ENCODE measurements at places on chromosomes 1 and 21. TPM values are rescaled to one million over a fixed set of nuclear protein-coding genes. Genes with fewer than 3 reads are reported as not detected.

DNA sequence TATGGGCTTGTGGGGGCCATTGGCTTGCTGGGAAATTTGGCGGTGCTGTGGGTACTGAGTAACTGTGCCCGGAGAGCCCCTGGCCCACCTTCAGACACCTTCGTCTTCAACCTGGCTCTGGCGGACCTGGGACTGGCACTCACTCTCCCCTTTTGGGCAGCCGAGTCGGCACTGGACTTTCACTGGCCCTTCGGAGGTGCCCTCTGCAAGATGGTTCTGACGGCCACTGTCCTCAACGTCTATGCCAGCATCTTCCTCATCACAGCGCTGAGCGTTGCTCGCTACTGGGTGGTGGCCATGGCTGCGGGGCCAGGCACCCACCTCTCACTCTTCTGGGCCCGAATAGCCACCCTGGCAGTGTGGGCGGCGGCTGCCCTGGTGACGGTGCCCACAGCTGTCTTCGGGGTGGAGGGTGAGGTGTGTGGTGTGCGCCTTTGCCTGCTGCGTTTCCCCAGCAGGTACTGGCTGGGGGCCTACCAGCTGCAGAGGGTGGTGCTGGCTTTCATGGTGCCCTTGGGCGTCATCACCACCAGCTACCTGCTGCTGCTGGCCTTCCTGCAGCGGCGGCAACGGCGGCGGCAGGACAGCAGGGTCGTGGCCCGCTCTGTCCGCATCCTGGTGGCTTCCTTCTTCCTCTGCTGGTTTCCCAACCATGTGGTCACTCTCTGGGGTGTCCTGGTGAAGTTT is 550 bp downstream of the RXFP4 start:
- DNase-seq, result no peak

GRCh38 chr21:15763359-15763758 is 33.6 kb downstream of the USP25 start:
- DNase-seq, result no peak

- DNase-seq, result no peak
Observed at GRCh38 chr1:110717179-110717578, 42.4 kb upstream of the KCNA3 start.

- DNase-seq, result no peak
Observed at GRCh38 chr1:226615876-226616275, 67.3 kb downstream of the STUM start.

GRCh38 chr21:35100349-35100811 is 51.3 kb upstream of the RUNX1 start:
- DNase-seq, result peak; percentile 30

DNA sequence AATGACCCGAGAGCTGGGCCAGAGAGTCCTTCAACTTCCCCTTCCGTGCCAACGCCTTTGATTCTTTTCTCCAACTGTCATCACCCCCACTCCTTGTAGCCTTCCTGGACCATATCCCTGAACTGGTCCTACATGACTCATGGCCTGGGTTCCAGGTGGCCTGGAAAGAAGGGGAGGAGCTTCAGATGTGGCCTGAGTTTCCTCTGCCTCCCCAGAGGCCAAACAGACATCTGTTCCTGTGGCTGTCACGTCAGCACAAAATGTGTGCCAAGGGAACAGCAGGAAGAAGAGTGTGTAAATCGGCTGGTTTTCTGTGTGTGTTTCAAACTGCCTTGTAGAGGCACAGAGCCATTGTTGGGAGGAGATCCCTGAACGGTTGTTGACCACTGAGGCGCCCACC is 24.9 kb upstream of the KIRREL1 start:
- DNase-seq, result no peak

GRCh38 chr1:7233646-7234470 is 448.6 kb downstream of the CAMTA1 start:
- DNase-seq, result no peak

DNA sequence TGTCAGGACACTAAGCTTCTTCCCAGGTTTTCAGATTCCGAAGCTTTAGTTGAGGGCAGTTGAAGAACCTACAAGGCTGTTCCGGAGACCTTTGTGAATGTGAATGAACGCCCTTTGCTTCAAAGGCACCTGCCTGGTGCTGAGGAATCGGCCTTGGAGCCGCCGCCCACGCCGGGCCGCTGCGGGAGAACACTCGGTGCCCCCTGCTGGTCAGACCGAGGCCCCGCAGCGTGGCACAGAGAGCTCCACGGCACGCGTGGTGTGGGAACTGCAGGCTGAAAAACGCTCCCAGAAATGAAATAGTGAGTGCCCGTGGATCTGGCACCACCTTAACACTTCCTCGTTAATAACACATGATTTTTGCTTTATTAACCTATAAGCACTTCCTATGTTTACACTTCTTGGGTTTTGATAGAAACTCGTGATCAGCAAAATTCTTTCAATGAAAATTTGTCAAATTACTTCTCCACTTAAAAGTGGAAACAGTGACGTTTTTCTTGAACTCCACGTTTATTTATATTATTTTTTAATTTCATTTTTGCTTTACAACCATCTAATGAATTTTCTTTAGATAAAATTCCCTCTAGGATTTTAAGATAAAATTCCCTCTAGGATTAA is 460.6 kb downstream of the DSCAM start:
- peak; percentile 70 for DNase-seq

PPM1J gene
- not detected for total RNA-seq

HSPA6 gene
- not detected for total RNA-seq

CFHR5 gene
- not detected for total RNA-seq
